Fibroblast of gingiva (primary cell): ENCODE measurements at places on chromosomes 6 and 20.

GRCh38 chr6:73879501-73880293 is 183.7 kb downstream of the CD109 start:
- peak; percentile 50 for DNase-seq

- DNase-seq: no peak
Measured at GRCh38 chr6:38476888-38477287, 162.8 kb downstream of the BTBD9 start.

DNA sequence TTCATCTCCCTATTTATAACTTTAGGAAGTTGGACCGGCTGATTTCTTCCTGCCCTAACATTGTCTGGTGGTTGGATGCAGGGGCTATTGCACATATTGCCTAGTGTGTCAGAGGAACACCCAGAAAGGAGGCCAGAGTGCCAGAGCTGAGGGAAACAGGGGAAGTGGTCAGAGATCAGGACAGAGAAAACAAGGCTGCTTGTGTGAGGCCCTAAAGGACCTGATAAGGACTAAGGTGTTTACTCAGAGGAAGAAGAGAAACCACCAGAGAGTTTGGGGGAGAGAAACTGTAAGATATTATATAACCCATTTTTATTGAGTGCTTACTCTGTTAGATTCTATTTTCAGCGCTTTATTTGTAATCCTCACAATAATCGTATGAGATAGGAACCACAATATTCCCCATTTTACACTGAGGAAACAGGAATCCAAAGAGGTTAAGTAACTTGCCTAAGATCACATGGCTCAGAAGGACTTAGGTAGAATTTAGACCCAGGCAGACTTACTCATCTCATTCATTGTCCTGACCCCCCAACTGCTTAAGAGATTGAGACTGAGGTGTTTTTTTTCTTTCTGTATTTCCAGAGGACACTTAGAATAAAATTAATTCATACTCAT is 54.0 kb upstream of the REV3L start:
- no peak for DNase-seq

- DNase-seq: no peak
Measured at GRCh38 chr6:157561414-157561790, 180.4 kb downstream of the ZDHHC14 start.
